Activated naive CD8-positive, alpha-beta T cell treated with anti-CD3 and anti-CD28 coated beads, Interleukin-2, amount 50 U/mL, for 24 hours (primary cell): ENCODE measurements at places on chromosomes 2 and 18.

- no peak for DNase-seq
Measured at GRCh38 chr18:47485221-47485797, 233.8 kb upstream of the SKOR2 start.

GRCh38 chr18:79684787-79685186 lies 5.2 kb downstream of the CTDP1 start:
- no peak for DNase-seq

DNA sequence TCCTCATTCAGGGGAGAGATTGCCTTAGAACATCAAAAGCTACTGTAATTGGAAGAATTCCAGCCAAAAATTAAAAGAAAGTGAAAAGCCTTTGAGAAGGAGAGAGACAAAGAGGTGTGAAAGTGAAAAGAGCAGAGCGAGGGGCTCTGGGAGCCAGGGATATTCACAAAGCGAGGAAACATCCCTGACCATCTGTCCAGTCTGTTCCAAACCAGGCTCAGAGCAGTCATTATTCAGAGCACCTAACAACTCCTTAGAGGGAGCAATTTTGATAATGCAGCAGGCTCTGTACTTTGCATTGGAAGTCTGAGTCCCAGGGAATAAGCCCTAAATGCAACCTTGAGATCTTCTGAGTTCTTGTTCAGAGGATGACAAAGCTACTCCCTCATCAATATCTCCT lies 119.1 kb upstream of the LYPD1 start:
- no peak for DNase-seq

GRCh38 chr2:29309090-29310029 lies 194.1 kb downstream of the CLIP4 start:
- DNase-seq, result peak; percentile 53

GRCh38 chr2:5689750-5690149 lies 2.4 kb upstream of the SOX11 start:
- no peak for DNase-seq
